ENCODE measurements at places on chromosomes 2 and 18.

- no peak for DNase-seq
These were observed 292.9 kb upstream of the CCDC68 start for GRCh38 chr18:55252053-55252675.

DNA sequence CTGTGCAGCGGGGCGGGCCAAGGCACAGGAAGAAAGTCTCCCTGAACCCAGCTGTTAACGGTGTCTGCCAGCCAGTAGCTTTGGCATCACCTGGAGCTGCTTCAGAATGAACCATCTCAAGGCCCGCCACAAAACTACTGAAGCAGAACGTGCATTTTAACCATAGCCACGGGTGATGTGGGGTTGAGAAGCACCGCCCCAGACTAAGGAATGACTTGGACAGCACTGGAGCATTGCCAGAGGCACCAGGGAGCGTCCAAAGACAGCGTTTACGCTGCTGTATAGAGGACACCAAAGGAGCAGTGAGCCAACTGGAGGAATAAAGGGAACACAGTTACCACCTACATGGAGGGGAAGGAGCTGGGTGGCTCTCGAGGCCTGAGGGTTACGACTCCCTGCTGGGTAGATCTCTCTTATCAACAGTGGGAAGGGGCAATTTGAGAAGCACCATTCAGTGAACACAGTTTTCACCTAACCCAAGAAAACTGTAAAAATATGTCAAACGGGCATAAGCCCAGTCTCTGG, 28.4 kb upstream of the LONRF2 start:
- DNase-seq = no peak

GRCh38 chr2:33034784-33035183, 88.0 kb downstream of the LTBP1 start:
- DNase-seq = no peak

DNA sequence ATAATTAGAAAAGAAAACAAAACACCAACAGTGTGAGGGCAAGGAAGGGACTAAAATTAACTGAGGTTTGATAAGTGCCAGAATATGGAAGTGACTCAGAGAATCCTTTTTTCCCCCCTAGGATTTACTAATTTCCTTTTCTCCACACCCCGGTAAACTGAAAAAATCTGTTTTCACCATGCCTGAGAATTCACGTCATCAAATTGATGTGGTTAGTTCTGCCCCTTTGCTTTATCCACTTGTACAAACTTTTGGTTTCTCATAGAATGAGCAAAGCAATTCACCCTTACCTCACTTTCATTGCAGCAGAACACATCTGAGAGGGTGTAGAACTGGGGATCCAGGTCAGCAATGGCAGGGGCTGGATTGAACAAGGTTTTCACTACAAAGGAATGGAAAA, 57.8 kb downstream of the RBKS start:
- no peak for DNase-seq

DNA sequence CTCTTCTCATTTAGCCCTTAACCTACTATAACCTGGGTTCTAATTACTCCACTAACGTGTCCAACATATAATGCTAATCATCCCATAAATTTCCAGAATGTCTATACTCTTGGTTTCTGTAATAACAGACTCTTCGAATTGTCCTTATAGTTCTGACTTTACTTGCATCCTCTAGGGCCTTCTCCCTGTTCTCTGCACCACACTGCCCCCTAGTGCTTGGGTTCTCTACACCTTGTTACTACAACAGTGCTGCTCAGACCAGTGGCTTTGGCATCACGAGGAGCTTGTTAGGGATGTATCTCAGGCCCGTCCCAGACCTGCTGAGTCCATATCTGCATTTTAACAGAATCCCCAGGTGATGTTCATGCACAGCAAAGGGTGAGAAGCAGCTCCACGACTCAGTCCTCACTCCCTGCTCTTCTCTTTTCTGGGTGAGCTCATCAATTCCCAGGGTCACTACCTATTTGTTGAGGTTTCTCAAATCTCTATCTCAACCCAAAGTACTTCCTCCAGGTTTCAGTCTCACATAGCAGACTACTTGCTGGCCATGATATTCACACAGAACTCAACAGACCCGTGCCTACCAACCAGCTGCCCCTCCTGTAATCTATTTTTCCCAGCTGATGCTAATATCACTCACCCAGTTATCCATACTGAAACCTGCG, 14.5 kb upstream of the DDX1 start:
- peak; percentile 86 for DNase-seq

- DNase-seq = no peak
These were observed 106.8 kb downstream of the BCL11A start for GRCh38 chr2:60446413-60447267.

DNA sequence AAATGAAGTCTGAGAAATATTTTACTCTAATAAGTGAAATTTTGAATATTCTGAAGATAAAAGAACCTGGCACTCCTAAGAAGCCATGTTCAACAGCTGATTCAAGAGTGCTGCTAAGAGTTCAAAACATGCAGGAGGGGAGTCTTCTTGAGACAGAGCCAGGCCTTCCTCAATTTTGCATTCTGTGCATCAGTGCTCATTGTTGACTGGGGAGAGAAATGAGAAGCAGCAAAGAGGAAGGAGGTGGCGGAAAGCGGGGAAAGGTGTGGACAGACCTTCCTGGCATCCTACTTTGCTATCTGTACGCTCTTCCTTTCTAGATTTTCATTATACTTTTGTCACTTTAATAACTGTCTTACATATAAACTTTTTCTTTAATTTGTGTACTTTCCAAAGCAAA, 29.7 kb upstream of the TXNDC2 start:
- DNase-seq = no peak
